ENCODE measurements at places on chromosomes 1 and 21.

GRCh38 chr1:209659909-209660308 is 7.7 kb upstream of the LAMB3 start:
- DNase-seq: no peak

DNA sequence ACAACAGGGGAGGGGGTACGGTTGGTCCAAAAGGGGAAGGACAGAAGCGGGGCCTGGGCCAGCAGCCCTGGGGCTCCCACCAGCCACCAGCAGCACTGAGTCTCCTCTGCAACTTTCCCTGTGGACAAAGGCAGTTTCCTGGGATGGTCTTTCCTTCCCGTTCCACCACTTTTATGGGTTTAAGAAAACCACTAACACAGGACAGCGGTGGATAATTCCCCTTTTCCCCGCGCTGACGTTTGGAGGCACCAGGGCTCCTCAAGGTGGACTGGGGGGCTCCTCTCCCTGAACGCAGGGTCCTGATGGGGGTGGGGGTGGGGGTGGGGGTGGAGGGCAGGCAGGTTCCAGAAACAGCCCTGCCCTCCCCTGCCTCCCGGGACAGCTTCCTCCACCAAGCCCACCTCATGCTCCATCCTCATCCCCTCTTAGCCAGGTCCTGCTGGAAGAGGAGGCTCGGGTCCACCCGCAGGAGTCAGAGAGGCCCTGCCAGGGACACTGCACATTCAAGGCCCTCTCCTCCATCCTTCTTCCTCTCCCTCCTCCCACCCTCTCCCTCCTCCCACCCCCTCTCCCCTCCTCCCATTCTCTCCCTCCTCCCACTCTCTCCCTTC is 4.8 kb upstream of the COL6A1 start:
- DNase-seq: no peak

- no peak for DNase-seq
These were observed 100.9 kb downstream of the ARHGEF10L start for GRCh38 chr1:17640393-17640792.

GRCh38 chr1:26405281-26405915 is 5.2 kb upstream of the LIN28A start:
- DNase-seq: no peak

DNA sequence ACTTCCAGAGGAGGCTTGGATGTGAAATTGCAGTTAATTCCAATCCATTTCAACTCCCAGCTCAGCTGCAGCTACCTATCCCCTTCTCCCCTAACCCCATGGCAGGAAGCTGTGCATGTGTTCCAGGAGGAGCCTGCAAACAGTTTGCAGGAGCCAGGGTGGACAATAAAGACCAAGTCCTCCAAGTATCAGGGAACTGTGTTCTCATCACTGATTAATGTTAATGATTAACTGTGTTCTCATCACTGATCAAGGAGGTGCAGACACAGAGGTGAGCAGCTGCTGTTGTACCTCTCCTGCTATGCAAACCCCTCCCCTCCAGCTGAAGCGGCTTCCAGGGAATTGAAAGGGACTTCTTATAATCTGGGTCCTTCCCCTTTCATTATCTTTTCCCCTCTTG is 19.2 kb downstream of the CLDN19 start:
- DNase-seq: no peak

DNA sequence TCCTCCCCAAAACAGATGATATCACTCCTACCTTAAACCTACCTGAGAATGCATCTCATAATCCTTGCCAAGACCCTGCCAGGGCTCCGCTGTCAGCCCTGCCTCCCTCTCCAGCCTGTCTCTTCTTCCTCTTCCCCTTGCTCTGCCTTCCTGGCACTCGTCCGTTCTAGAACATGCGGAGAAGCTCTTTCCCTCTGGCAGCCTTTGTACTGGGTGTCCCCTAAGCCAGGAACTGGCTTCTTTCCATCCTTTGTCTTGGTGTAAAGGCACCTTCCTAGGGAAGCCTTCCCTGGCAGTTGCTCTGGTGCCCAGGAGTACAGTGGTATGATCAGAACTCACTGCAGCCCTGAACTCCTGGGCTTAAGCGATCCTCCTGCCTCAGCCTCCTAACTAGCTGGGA is 36.1 kb downstream of the CTNNBIP1 start:
- DNase-seq: no peak

- DNase-seq: no peak
These were observed 614.5 kb upstream of the ADGRL2 start for GRCh38 chr1:81186261-81186660.

DNA sequence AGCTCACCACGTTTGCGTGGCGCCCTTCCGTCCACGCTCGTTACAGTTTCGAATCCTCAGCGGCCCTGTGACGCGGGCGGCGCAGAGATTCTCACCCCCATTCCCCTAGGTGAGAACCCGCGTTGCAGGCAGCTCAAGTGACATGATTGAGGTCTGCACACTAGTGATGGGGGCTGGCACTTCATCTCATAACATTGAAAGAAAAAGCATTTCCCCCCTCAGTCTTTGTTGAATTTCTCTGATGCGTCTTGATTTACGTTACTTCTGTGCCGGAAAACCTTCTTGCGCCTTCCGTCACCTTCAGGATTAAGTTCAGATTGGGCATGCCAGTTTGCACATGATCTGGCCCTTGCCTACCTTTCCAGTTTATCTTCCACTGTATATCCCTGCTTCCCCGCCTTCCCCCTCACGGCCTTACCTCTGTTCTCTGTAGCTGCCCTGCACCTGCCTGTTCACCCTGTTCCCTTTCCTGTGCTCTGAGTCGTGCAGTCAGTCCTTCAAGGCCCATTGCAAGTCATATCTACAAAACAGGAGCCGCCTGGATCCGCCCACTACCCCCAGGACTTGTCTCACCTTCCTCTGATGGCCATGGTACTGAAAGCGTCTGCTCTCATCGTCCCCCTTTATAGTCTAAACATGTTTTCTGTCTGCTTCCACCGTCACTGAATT is 1.1 kb downstream of the CTPS1 start:
- peak; percentile 16 for DNase-seq

DNA sequence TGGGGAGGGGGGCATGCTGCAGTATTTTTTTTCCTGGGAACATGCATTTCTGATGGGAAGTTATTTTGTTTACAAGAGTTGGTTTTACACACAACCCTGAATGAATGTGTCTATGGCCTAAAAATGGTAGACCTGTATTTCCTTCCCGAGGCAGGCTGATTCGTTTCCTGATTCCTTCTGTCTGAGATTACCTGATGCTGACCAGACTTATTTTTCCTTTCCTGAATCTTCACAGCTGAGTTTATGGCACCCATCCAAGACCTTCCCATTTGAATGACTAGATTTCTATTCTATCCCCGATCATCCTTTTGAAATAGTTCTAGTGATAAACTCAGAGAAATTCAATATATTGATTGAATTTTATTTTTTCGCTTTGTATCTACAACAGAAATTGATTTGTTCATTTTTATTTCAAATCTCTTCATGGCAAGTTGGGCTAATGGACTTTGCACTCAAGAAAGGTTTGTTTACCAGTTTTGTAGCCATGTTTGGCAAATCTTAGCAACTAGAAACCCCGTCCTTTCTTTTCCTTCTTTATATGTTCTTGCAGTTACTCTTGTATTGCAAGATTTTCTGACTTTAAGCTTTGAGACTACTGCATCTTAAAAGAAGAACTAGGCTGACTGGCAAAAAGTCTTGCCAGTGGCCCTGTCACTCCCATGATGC is 15.9 kb upstream of the PLEKHM2 start:
- no peak for DNase-seq

GRCh38 chr1:42138586-42138985 is 14.6 kb upstream of the GUCA2B start:
- DNase-seq: no peak

- no peak for DNase-seq
These were observed 78.2 kb upstream of the ARHGAP29 start for GRCh38 chr1:94315552-94316116.

DNA sequence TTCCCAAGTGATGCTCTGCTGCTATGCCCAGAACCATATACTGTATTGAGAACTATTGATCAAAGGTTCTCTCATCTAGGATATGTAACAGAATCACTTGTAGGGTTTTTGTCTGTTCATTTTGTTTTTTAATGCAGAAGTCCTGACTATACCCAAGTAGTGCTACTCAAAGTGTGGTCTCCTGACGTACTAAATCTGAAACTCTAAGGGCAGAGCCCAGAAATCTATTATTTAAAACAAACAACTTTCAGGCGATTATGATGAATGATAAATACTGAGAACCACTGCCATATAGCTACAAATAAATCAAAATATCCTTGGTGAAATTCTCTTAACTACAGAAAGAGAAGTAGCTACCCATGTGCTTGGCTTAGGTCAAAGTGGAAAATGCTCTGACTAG is 10.1 kb downstream of the ZZZ3 start:
- DNase-seq: no peak

GRCh38 chr1:236391008-236391407 is 3.1 kb upstream of the EDARADD start:
- no peak for DNase-seq

- no peak for DNase-seq
These were observed 31.4 kb downstream of the PLPP3 start for GRCh38 chr1:56547977-56548376.

DNA sequence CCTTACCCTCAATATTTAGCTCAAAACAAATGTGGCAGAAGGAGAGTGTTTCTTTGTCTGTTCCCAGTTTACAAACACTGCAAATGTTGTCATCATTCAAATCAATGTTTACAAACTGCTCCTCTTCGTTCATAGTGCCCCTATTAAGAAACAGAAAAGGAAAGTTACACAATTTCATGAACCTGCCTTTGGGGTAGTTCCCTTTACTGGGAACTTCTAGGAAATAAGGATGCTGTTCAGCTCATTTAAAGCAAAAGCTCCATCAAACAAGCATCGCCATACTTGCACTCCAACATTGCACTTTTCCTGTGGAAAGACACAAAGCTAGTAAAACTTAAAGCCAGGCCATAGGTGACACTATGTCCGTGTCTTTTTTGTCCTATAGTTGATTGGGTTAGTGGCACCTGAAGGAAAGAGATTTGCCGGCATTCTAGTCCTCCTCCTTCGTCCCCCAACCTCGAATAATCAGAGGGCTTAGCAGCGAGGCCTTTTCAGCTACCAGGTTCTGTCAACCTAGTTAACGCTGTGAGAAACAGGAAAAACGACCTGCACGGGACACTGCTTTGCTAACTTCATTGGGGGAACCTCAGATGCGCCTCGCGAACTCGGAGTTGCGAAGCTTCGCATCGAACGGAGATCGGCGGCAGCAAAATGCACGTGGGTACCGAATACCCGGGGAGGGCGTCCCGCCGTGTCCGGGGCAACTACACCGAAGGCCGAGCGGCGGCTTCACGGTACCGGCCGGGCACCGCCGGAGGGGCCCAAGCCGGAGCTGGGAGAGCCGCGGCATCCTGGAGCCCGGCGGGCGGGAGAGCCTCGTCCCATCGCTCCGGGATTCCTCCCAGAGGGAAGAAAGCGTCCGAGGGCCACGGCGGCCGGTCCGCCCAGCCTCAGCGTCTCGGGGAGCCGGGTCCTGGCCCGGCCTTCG is 706 bp downstream of the C21orf91 start:
- peak; percentile 51 for DNase-seq

DNA sequence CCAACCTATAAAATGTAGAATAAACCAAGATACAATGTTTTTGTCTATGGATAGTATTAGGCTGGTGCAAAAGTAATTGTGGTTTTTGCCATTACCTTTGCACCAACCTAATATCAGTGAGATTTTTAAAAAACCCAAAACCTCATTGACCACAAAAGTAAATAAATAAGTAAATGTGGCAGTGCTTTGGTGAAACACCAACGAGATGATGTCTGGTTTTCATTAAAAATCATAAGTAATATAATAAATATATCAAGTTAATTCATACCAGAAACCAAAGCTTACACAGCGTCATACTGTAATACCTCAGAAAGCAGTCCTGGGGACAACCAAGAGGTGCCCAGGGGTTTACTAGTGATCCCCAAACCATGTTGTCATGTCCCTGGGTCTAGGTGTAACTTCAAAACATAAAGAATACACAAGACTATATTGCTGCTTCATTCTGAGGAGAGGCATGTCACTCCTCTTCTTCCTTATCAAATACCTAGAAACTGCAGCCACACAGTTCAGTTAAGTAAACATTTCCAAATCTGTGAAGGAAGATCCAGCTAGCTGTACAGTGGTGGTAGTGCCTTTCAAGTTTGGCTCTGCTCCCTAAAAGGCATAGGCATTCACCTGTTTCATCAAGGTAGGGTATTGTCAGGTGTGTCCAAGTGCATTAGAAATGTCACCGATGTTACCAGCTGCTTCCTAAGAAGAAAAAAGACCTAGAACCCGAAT is 51.6 kb upstream of the ZC3H11B start:
- DNase-seq: no peak

DNA sequence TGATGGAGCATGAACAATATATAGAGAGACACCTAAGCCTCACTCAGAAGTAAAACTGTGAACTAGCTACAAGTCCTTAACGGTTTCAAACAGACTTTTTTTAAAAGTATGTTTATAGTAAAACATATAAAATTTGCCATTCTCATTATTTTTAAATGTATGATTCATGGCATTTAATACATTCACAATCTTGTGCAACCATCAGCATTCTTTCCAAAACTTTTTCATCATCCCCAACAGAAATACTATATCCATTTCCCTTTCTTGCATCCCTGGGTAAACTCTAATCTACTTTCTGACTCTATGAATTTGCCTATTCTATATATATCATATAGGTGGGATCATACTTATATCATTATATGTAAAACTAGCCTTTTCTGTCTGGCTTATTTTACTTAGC is 25.5 kb downstream of the EVI5 start:
- no peak for DNase-seq

- no peak for DNase-seq
These were observed 20.7 kb downstream of the DIPK1A start for GRCh38 chr1:92940541-92940940.

- DNase-seq: no peak
These were observed 33.1 kb downstream of the NFIA start for GRCh38 chr1:61115436-61115835.

GRCh38 chr1:95287825-95288224 is 53.8 kb downstream of the RWDD3 start:
- no peak for DNase-seq

DNA sequence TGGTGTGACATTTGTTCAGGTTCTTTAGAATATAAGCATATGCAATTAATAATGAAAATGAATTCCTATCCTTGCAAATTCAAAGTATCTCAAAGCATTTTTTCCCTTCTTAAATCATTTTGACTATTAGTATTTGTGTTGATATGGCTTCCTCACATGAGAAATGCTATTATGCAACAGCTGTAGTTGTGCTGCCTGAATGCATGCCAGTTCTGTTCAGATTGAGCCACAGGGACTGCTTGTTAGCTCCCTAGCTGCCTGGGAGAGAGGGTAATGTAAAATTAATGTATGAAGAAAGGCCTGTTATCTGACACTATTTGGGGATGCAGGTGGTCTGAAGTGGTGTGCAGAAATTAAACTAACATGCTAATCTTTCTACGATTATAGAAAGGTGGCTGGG is 45.5 kb downstream of the CACHD1 start:
- peak; percentile 19 for DNase-seq

DNA sequence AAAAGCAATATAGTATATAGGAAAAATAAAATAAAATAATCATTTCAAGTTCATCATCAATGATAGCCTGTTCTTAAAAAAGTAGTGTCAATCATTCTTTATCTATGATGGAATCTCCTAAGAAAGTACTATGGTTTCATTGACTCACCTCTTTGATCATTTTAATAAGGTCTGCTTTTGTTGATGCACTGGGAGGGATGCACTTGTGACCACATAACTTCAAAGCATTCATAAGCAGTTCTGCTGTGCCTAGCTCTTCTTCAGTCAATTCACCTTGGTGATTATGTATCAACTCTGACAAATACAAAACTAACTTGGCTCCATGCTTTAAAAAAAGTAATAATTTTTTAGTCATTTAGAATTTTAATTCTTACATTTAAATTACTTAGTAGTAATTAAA is 84.8 kb upstream of the GNG4 start:
- no peak for DNase-seq

- no peak for DNase-seq
These were observed 72.7 kb downstream of the KLHDC7A start for GRCh38 chr1:18553388-18553787.
